ENCODE measurements at places on chromosomes 2 and 18. TPM values are rescaled to one million over a fixed set of nuclear protein-coding genes. Genes with fewer than 3 reads are reported as not detected.

GRCh38 chr2:84817239-84817655 is 63.6 kb downstream of the TRABD2A start:
- no peaks in the 10 kb centered on the region for H3K4me1 ChIP-seq
- DNase-seq: no peak

DNA sequence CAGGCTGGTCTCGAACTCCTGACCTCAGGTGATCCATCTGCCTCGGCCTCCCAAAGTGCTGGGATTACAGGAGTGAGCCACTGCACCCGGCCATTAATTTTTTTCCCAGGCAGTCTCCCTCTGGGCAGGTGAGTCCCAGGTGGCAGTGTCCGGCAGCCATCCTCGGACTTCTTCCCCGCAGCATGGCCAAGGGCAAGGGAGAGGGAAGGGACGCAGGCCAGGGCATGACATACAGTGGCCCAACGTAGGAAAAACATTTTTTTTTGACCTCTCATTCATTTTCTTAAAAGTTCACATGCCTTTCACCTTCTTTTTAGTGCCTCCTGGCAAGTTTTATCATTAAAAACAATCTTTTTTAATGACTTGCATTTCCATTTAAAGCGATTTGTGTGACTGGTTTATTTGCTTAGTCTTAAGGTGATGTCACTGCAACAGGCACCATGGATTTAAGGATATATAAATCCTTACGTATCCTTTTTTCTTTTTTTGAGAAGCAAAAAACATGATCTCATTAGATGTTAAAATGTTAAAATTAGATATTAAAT is 23.0 kb upstream of the ATOH8 start:
- H3K27ac ChIP-seq: no peak overlapping the region
- H3K4me3 ChIP-seq: no peak overlapping the region
- DNase-seq: no peak
- no peaks in the 10 kb centered on the region for H3K36me3 ChIP-seq
- no peaks in the 10 kb centered on the region for H3K4me1 ChIP-seq
- H3K27me3 ChIP-seq: no peaks in the 10 kb centered on the region

DNA sequence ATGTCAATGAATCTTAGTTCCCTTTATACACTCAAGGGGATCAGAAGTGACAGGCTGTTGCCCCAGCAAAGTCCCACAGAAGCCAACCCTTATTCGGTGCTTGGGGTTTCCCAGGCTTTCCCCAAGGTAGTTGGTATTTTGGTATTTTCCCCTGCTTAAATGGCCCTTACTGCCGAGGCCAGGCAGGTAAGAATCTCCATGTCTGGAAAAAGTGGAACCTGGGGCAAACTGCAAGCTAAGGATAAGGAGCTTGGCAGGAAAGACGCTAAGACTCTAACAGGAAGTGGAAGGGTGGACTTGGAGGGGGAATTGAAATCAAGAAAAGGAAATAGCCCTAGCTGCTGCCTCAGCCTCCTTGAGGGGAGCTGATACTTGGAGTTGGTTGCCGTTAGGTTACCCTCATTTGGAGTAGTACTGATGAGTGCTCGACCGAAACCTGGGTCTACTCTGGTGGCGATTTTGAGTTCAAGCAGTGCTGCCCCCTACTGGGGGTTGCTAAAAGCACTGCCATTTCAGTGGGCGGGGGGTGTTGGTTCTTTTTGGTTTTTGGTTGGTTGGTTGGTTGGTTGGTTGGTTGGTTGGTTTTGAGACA is 3.3 kb upstream of the GPBAR1 start:
- peaks cover 38% of the 10 kb centered on the region for H3K4me1 ChIP-seq
- no peak for DNase-seq
- H3K27me3 ChIP-seq: no peaks in the 10 kb centered on the region
- peak overlapping the region; percentile 49 for H3K27ac ChIP-seq

KCNG2 gene
- 0.18 TPM for total RNA-seq

ARPC2 gene
- 126 TPM for total RNA-seq

DNA sequence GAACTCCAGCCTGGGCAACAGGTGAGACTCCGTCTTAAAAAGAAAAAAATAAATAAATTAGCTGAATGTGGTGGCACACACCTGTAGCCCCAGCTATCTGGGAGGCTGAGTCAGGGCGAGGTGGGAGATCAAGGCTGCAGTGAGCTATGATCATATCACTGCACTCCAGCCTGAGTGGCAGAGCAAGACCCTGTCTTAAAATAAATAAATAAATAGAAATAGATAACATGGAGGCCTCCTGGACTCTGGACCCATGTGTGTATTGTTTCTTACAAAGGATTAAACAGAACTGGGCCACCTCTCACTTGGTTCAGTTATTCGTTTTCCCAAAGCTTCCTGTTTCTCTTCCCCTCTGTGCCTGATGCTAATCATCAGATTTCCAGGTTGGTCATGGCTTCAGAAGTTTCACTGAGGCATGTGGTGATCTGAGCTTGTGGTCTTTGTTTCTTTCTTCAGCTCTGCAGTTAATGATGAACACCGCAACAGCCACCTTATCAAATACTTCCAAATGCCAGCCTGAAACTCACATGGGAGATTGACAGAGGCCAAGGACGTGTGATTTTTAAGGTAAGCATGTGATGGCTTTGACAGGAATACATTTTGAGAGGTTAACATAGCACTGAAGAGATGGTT is 83.3 kb upstream of the MAP4K4 start:
- H3K36me3 ChIP-seq: no peaks in the 10 kb centered on the region
- no peak overlapping the region for H3K4me3 ChIP-seq
- H3K27me3 ChIP-seq: no peaks in the 10 kb centered on the region
- peaks cover 13% of the 10 kb centered on the region for H3K4me1 ChIP-seq

DNA sequence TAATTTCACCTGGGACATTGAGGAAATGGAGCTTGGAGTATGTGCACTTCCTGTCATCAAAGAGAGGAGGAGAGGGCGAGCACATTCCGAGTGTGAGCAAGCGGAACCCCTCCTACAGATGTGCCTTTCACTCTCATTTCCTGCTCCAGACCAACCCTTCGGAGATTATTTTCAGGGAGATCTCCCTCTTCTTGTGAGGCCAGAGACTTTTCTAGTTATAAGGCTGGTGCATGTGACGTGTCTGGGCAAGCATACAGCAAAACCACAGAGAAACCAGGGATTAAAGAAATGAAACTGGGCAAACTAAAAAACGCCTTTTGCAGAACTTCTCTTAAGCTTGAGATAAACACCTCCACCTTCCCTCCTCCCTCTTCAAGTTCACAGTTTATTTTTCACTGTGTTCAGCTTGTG is 409.2 kb upstream of the TCF4 start:
- H3K4me3 ChIP-seq: no peak overlapping the region
- DNase-seq: no peak
- H3K36me3 ChIP-seq: no peaks in the 10 kb centered on the region
- peaks cover 16% of the 10 kb centered on the region for H3K4me1 ChIP-seq
- no peaks in the 10 kb centered on the region for H3K27me3 ChIP-seq
- peak overlapping the region; percentile 63 for H3K27ac ChIP-seq

DNA sequence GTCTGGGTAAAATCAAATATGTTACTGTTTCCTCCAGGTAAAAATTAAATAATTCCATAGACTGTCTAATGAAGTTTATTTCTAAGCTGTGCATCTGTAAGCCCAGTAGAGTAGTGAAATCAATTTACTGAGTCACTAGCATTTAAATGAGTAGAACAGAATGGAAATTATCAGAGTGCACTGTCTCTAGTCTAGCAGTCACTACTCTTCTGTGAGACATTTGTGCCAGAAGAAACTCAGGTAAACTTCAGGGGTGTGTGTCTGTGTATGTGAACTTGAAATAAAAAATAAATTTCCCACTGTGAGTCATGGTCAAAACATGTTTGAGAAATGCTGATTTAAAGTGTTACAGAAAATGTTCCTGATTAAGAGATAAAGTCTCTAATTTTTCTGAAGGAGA is 146.4 kb downstream of the RIF1 start:
- no peak overlapping the region for H3K27ac ChIP-seq
- H3K4me1 ChIP-seq: peaks cover 6% of the 10 kb centered on the region
- no peak overlapping the region for H3K4me3 ChIP-seq
- no peaks in the 10 kb centered on the region for H3K27me3 ChIP-seq

FSIP2 gene
- 0.15 TPM for total RNA-seq

- no peaks in the 10 kb centered on the region for H3K36me3 ChIP-seq
- no peak for DNase-seq
- H3K27me3 ChIP-seq: no peaks in the 10 kb centered on the region
- no peak overlapping the region for H3K27ac ChIP-seq
Observed at GRCh38 chr2:66127061-66127460, 307.9 kb upstream of the MEIS1 start.

DYSF gene
- 81.3 TPM for total RNA-seq

KCNS3 gene
- total RNA-seq: 1.7 TPM

GRCh38 chr2:171281110-171281509 is 120.4 kb upstream of the TLK1 start:
- no peak overlapping the region for H3K4me3 ChIP-seq
- DNase-seq: no peak
- H3K4me1 ChIP-seq: no peaks in the 10 kb centered on the region

MBOAT2 gene
- total RNA-seq: 15.3 TPM

GRCh38 chr2:205883965-205884364 is 201.7 kb downstream of the NRP2 start:
- H3K27ac ChIP-seq: no peak overlapping the region
- no peaks in the 10 kb centered on the region for H3K27me3 ChIP-seq
- DNase-seq: no peak
- no peaks in the 10 kb centered on the region for H3K4me1 ChIP-seq
- H3K36me3 ChIP-seq: no peaks in the 10 kb centered on the region
- no peak overlapping the region for H3K4me3 ChIP-seq

AQP4 gene
- total RNA-seq: 15.7 TPM

DNA sequence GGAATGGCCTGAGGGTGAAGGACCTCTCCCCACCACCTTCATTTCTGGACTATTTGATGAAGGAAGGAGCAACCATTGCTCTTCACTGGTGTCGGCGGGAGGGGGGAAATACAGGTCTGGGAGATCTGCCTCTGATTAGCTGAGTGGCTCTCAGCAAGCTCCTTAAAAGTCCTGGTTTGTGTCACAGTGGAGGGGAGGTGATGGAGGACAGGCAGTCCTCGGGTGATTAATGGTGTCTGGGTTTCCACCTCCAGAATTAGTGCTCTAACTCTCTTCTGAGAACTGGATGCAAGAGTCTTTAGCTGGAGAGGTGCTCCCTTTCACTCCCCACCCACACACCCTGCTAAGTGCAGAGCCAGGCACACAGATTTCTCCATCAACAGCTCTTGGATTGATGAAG is 83.2 kb downstream of the TTC32 start:
- no peak overlapping the region for H3K27ac ChIP-seq
- no peaks in the 10 kb centered on the region for H3K27me3 ChIP-seq
- H3K4me3 ChIP-seq: no peak overlapping the region
- no peak for DNase-seq
- H3K36me3 ChIP-seq: no peaks in the 10 kb centered on the region

GRCh38 chr2:240568678-240569522 is 616 bp downstream of the RNPEPL1 start:
- peak overlapping the region; percentile 87 for H3K27ac ChIP-seq
- H3K36me3 ChIP-seq: peaks cover 14% of the 10 kb centered on the region
- H3K27me3 ChIP-seq: no peaks in the 10 kb centered on the region
- DNase-seq: peak; percentile 80
- H3K4me1 ChIP-seq: peaks cover 38% of the 10 kb centered on the region

LYG1 gene
- not detected for total RNA-seq

DNA sequence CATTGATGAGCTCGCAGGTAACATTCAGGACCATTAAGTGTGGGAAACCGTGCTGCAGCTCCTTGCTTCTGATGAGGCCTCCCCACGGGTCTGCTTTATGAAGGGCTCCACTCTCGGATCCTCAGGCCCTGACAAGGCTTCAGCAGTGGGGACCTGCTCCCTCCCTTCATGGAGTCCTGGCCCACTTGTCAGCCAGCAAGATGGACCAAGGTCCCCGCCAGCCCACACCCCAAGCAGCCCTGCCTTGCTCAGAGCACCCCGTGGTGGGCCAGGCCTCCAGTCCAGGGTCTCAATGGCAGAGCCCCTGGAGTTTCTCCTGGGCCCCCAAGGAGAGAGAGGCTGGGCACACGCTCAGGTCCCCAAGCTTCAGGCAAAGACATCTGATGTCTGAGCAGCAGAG is 41.5 kb downstream of the CROCC2 start:
- no peak overlapping the region for H3K4me3 ChIP-seq
- no peaks in the 10 kb centered on the region for H3K36me3 ChIP-seq
- H3K4me1 ChIP-seq: no peaks in the 10 kb centered on the region
- no peaks in the 10 kb centered on the region for H3K27me3 ChIP-seq
- DNase-seq: peak; percentile 52
- no peak overlapping the region for H3K27ac ChIP-seq

DNA sequence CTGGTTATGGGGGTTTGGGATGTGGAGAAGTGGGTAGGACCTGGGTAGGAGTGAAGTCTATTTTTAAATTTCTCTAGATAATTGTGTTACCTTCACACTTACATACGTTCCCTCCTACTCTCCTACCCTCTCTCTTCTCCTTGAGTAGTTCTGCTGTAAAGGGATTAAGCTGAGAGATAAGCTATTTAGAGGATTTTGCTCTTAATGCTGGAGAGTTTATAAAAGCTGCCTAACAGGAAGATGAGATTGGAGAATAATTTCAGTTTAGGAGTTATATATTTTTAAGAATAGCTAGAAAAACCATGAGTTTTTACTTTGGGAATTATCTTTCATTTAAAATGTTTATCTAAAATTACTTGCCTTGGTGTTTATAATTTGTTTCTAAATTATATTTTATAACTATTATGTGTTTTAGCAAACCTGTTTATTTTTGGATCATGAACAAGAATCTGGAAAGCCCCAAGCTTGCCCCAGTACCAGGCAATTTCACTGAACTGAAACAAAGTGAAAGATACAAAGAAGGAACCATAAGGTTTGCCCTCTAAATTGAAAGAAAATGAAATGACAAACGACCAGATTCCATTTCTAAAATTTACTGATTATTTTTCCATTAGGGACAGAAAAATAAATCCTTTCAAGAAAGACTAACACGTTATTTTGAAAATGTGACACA is 101.5 kb downstream of the ZNF532 start:
- peaks cover 48% of the 10 kb centered on the region for H3K4me1 ChIP-seq
- peaks cover 33% of the 10 kb centered on the region for H3K36me3 ChIP-seq
- no peak overlapping the region for H3K4me3 ChIP-seq
- peak overlapping the region; percentile 47 for H3K27ac ChIP-seq
- no peak for DNase-seq
